Activated CD4-positive, alpha-beta T cell treated with anti-CD3 and anti-CD28 coated beads for 48 hours (primary cell): ENCODE measurements at places on chromosomes 12 and 14.

DNA sequence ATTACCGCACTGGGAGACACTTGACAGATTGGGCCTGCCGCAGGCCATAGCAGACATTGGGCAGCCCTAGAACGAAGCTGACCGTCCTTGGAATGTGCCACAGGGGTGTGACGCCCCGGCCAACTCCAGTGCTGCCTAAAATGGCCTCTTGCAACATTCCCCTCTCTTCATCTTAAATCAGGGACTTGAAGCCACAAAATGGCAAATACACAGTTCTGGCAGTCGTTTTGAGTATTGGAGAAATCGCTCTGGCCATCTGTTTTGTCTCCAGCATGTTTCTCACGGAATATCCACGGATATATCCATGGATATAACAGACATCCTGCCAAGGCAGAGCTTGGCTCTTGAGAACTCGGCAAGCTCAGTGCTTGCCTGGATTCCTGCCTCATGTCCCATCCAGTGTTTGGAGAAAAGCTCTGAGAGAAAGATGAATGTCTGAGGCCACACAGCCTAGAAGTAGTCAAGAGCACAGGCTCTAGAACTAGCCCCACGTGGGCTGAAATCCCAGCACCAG, 158.4 kb downstream of the CHST11 start:
- DNase-seq = no peak

DNA sequence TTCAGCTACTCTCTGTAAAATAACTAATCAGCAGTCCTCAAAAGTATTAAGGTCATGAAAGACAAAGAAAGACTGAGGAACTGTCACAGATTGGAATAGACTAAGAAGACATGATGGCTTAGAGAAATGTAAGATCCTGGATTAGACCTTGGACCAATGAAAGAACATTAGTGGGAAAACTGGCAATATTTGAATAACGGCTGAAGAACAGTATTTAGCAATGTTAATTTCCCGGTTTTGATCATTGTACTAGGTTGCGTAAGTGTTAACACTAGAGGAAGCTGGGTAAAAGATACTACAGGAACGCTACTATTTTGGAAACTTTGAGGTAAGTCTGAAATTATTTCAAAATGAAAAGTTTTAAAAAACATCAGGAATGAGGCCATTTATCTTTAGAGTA, 98.8 kb upstream of the RESF1 start:
- no peak for DNase-seq

DNA sequence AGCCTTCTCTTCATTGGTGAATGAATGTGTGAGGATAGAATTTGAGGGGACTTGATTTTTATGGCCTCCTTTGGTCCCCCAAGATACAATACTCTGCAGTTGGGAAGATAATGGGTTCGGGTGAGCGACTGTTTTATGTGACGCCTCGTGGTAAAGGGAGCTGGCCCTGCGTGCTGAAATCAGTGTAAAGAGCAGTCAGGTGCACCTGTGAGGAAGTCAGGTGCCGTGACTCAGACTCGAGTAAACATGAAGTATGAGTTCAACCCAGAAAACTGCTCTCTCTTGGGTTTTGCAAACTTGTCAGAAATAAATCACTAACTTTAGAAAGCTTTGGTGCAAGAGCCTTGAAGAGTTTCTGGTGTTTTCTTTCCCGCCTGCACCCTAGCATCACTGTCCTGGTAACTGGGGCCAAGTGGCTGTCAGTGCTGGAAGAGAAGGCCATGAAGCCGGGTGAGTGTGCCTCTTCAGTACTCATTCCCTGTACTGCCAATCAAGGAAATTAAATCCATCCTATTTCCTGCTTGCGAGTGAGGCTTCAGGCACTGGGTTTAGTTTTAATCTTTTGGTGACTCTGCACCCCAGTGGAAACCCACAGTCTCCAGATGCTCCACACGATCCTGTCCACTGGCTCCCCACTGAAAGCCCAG, 59.2 kb downstream of the AACS start:
- no peak for DNase-seq

DNA sequence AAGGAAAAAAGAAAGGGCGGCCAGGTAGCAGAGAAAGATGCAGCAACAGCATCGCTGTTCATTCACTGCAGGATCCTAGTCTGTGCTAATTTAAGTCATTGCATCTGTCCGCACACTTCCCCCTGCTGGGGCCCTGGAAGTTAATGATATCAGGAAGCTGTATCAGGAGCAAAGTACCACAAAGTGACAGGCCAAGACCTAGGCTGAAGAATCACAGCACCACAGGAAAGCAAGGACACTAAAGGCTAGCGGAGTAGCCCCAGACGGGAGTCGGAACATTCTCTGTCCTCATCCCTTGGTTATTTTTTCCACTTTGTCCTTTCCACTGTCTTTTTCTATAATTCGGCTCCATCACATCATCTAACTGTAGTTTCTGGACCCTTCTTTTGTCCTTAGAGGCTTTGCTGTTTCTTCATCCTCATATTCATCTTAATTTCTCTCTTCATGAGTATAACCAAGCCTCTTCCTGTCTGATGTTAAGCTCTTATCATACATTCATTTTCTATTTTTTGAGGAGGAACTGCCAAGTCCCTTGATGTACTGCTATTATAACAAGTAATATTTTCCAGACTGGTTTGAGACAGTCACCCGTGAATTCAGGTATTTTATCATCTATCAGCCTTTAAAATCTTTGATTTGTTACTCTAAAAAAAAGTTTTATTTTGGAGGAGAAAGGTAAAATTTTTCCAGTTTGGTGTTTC, 28.3 kb downstream of the DUSP16 start:
- no peak for DNase-seq

- no peak for DNase-seq
Observed at GRCh38 chr12:58596381-58596780, 323.9 kb downstream of the LRIG3 start.

- DNase-seq = no peak
Observed at GRCh38 chr12:108340037-108340436, 926 bp upstream of the CMKLR1 start.

DNA sequence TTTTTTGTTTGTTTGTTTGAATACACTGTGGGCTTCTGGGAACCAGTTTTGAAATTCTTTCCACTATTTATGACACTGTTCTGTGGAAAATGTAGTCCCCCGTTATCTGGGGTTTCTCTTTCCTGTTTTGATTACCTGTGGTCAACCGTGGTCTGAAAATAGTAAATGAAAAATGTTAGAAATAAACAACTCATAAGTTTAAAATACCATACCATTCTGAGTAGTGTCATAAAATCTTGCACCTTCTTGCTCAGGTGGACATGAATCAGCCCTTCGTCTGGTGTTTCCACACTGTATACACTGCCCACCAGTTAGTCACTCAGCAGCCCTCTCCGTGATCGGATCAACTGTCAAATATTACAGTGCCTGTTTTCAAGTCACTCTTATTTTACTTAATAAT, 5.1 kb upstream of the PAPOLA start:
- no peak for DNase-seq

GRCh38 chr14:52355016-52355431, 40.9 kb downstream of the PTGER2 start:
- DNase-seq = no peak

DNA sequence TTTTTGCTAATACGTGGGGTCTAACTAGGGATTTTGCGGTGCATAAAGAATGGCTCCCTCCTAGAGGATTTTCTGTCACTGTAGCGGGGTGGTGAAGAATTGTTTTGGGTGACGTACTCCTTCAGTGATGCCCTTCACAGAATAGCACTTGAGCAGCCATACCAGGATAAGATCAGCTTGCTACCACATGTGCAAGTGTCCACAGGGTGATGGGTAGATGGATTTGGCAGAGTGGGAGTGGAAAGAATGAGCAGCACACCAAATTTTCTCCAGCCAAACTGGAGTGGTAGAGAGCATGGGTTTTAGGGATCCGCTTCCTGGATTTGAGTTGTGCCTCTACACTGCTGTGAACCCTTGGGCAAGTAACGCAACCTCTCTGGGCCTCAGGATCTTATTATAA, 2.3 kb downstream of the TCP11L2 start:
- DNase-seq = no peak

DNA sequence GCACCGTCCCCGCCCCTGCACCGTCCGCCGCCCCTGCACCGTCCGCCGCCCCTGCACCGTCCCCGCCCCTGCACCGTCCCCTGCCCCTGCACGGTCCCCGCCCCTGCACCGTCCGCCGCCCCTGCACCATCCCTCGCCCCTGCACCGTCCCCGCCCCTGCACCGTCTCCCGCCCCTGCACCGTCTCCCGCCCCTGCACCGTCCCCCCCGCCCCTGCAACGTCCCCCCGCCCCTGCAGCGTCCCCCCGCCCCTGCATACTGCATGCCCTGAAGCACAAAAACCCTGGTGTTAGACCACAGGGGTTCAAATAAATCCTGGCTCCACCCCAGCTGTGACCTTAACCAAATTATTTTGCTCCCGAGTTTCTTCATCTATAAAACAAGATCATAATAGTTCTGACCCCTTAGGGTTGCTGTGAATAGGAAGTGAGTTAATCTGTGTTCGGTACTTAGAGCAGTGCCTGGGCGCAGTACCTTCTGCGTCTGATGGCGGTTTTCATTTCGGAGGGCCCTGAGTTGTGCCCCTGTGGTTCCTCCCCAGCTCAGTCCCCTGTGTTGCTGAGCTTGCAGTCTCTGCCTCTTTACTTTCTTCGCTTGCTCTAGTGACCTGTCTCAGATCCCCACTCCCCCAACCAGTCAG, 38.1 kb downstream of the ESRRB start:
- no peak for DNase-seq

DNA sequence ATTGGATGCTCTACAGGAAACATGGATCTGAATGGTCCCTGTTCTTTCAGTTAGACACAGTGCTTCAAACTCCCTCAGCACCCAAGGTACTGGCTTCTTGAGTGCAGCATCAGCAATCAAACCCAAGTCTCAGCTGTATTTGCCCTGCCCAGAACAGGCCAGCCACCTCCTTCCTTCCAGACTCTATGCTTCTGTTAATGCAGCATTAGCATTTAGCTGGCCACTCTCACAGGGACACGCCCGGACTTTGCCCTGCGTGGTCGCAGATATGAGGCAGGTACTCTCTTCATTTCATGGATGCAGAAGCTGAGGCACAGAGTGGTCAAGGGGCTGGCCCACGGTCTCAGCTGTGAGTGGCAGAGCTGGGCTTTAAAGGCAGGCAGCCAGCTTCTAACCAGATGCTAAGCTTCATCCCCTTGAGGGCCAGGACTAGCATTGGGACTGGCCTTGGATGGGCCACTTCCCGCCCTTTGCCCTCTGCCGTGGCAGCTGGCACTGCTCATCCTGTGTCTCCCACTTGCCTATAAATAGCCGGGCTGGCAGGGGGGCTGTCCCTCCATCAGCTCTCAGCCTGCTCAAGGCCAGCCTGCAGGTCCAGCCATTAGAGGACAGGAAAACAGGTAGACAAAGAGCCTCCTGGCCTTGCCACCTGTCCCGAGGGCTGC, 1.5 kb upstream of the SLC25A47 start:
- no peak for DNase-seq

GRCh38 chr14:81028461-81028860, 73.0 kb downstream of the TSHR start:
- no peak for DNase-seq

- DNase-seq = no peak
Observed at GRCh38 chr12:72209086-72209485, 63.1 kb upstream of the TRHDE start.

- DNase-seq = no peak
Observed at GRCh38 chr14:58484176-58484575, 56.7 kb downstream of the KIAA0586 start.

DNA sequence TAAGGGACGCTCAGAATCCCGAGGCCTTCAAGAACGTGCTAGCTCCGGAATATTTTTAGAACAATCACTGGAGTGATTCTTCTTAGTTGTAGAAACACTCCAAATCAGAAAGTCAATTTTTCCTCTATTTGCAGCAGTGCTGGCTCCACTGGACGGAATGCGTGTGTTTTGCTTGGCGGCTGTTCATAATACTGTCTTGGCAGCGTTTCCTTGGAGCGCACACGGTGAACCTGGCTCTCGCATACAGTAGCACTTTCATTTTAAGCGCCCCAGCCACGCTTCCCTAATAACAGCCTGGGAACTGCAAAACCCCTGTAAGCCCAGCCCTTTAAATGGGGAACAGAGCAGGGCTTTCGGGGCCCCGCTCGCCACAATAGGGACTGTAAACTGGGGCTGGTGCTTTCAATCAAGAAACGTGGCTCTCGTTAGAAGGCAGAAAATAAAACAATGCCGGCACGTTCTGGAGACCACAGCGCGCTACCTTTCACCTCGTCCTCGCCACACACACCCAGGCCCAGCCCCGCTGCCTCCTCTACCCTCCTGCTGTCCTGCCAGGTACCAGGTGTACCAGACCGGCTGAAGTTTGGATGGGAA, 79.9 kb downstream of the BCL11B start:
- DNase-seq = peak; percentile 59

- peak; percentile 55 for DNase-seq
Observed at GRCh38 chr12:132066345-132066685, 77.8 kb downstream of the DDX51 start.

DNA sequence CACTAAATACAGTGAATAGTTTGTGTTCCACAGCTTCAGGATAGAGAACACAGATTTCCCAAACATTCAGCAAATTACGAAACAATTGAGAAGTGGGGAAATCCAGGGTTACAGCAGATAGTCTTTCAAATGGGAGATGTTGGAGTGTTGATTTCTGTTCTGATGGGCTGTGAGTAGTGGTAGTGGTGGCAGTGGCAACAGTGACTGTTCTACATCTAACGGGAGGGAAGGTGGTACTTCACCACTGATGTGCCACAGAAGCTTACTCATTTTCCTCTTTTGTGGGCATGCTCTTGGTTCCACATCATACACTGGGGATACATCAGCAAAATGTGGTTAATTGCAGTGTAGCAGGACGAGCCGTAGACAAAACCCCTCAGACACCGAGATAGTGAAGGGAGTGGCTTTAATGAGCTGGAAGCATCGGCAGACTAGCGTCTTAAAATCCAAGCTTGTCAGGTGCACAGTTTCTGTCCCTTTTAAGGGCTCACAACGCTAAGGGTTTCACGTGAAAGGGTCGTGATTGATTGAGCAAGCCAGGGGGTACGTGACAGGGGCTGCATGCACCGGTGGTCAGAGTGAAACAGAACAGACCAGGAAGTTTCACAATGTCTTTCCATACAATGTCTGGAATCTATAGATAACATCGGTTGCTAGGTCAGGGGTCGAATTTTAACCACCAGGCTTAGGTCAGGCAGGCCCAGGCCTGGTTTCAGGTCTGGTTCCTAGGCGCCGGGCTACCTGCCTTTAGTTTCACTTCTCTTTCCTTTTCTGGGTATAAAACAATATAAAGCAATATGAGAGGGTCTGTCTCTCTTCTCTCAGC, 330.6 kb upstream of the FBXO33 start:
- peak; percentile 32 for DNase-seq

GRCh38 chr12:119373666-119374065, 39.1 kb downstream of the CCDC60 start:
- no peak for DNase-seq
